ENCODE measurements at places on chromosomes 5 and 9. TPM values are rescaled to one million over a fixed set of nuclear protein-coding genes. Genes with fewer than 3 reads are reported as not detected.
A peak's percentile ranks its signal among the peaks of the same experiment; 100 is the strongest.

The TMEM171 gene
- not detected for total RNA-seq

The FBXW5 gene
- total RNA-seq, result 74.9 TPM

The CDKN2B-AS1 gene
- total RNA-seq, result 1.0 TPM

The OR1J2 gene
- not detected for total RNA-seq

The CCDC192 gene
- 0.25 TPM for total RNA-seq

The SPATA31A7 gene
- not detected for total RNA-seq

The GPR151 gene
- not detected for total RNA-seq

The ECPAS gene
- 118 TPM for total RNA-seq

GRCh38 chr9:127121628-127122175, 733 bp downstream of the ANGPTL2 start:
- H3K4me3 ChIP-seq, result no peak overlapping the region
- H3K27ac ChIP-seq, result no peak overlapping the region
- DNase-seq, result no peak
- peaks cover 8% of the 10 kb centered on the region for H3K4me1 ChIP-seq

DNA sequence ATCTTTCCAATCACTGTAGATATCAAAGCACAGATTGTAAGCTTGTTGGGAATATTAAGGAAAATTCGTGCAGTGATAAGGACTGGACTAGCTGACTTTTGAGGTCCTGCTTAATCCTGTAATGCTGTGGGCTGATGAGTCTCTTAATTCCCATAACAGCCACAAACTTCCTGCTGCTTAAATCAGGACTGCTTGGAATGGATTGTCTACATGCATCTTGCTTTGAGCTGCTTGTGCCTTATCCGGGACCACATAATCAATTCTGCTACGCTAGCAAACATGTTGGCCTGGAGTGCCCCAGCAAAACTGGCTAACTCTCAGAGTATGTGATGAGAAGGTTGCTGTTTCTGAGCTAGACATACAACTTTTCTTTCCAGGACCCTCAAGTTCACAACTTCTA, 79.6 kb downstream of the SNCAIP start:
- no peaks in the 10 kb centered on the region for H3K27me3 ChIP-seq
- H3K27ac ChIP-seq, result no peak overlapping the region
- no peak for DNase-seq
- no peaks in the 10 kb centered on the region for H3K4me1 ChIP-seq

DNA sequence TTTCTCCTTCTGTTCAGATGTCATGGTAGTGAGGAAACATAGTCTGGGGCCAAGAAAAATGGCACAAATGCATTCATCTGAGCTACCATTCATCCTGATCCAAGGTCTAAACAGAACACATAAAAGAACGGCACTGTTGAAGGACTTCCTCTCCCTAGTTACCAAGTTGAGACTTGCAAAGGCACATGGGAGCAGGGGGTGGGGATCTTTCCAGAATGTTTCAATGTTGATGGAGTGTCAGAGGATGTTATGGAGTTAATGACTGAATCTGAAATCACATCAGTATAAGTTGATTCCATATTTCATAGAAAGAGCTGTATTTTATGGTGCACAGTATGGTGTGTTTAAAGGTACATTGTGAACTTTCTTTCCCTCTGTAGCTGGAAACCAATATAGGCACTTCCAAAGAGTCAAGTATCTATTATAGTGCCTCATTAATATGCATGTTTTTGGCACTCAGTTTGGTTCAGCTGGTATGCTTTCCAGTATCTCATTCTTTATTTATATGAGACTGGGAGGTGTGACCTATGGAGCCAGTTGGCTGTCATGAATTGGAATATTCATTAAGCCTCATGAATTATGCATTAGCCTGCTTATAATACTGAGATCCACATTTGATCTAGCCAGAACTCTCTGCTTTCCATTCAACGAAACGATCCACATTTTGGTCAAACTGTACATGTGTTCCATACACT, 603.0 kb downstream of the NR2F1-AS1 start:
- H3K27me3 ChIP-seq, result no peaks in the 10 kb centered on the region
- H3K27ac ChIP-seq, result no peak overlapping the region
- H3K36me3 ChIP-seq, result no peaks in the 10 kb centered on the region
- no peak for DNase-seq

DNA sequence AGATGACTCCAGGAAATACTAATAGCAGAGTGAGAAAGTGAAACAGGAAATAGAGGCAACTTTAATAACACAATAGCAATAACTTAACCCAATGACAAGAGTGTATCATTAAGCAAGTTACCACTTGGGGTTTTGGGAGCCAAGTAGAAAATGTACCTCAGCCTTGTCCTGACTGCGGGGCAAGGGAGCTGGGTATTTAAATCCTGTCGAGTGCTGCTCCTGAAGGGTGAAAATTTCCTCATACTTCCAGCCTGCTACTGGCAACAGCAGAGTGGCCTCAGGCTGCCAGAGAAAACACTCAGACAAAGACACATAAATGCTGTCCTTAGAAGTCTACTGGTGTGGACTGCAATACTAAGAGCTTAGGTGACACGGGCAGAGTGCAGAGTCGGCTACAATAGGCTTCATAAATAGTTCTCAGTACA, 112.5 kb upstream of the EMB start:
- peaks cover 2% of the 10 kb centered on the region for H3K36me3 ChIP-seq
- peaks cover 11% of the 10 kb centered on the region for H3K4me1 ChIP-seq
- H3K27ac ChIP-seq, result no peak overlapping the region
- no peaks in the 10 kb centered on the region for H3K27me3 ChIP-seq
- no peak for DNase-seq

- H3K4me1 ChIP-seq, result no peaks in the 10 kb centered on the region
- no peak overlapping the region for H3K27ac ChIP-seq
- no peak overlapping the region for H3K4me3 ChIP-seq
- H3K36me3 ChIP-seq, result no peaks in the 10 kb centered on the region
- no peaks in the 10 kb centered on the region for H3K27me3 ChIP-seq
- DNase-seq, result no peak
Measured at GRCh38 chr5:139046551-139046950, 151.6 kb downstream of the SIL1 start.

DNA sequence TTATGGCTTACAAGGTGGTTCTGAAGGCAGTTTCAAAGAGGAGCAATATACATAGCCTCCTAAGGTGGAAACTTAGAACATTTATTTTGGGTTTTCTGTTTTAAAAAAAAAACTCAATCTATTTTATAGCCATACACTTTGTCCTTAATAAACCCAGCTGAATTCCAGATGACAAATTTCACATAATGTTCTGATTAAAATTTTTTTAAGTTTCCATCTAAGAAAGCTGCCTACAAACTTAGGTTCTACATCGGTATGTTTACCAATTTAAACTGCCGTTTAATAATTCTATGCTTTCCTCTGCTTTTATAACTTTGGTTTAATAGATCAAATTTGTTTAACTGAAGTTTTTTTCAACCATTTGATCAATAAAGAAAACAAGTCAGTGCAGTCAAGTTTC, 12.5 kb downstream of the NR3C1 start:
- no peak for DNase-seq
- H3K27ac ChIP-seq, result no peak overlapping the region
- H3K36me3 ChIP-seq, result peaks cover 6% of the 10 kb centered on the region
- H3K4me3 ChIP-seq, result no peak overlapping the region

DNA sequence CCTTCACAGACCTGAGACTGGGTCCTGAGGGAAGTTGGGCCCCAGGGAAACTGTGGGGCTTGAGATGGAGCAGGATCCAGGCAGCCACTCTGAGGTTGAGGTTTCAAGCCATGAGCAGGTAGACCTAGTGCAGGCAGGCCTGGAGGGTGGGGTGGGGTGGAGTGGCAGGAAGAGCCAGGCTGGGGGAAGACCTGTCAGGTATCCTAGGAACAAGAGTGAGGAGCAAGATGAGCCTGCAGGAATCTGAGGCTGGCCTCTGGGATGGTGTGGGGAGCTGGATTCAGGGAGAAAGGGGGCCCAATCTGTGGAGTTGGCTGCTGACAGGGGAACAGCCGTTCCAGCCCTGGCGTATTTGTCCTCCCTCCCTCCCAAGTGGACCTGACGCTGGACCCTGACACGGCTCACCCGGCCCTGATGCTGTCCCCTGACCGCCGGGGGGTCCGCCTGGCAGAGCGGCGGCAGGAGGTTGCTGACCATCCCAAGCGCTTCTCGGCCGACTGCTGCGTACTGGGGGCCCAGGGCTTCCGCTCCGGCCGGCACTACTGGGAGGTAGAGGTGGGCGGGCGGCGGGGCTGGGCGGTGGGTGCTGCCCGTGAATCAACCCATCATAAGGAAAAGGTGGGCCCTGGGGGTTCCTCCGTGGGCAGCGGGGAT, 9.8 kb downstream of the RACK1 start:
- H3K4me3 ChIP-seq, result no peak overlapping the region
- no peaks in the 10 kb centered on the region for H3K27me3 ChIP-seq
- no peak overlapping the region for H3K27ac ChIP-seq
- DNase-seq, result no peak

DNA sequence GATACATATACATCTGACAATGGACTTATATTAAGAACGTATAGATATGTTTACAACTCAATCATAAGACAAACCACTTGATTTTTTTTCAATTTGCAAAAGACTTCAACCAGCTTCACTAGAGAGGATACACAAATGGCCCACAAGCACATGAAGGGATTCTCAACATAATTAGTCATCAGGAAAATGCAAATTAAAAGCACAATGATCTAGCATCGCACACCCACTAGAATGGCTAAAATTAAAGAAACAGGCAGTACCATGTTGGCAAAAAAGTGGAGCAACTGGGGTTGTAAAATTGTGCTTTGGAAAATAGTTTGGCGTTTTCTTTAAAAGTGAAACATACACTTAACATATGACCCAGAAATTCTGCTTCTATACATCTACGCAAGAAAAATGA, 80.0 kb upstream of the TRIO start:
- no peak overlapping the region for H3K4me3 ChIP-seq
- no peaks in the 10 kb centered on the region for H3K27me3 ChIP-seq
- DNase-seq, result no peak
- no peak overlapping the region for H3K27ac ChIP-seq
- no peaks in the 10 kb centered on the region for H3K4me1 ChIP-seq

DNA sequence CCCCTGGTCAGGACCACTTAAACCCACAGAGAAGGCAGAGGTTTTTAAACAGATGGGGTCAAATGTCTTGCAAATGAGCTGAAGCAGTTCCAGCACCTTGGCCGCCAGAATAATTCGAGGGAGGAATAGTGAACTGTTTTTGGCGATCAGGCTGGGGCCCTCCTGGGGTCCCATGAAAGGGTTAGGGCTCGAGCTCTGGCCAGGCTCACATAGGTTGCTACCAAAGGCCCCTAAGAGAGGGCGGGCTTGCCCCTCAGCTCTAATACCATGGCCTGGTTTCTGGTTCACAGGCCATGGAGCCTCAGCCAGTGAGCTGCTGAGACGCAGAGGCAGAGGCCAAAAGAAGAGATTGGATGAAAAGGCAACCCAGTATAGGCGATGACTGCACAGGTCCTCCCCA, 74.8 kb upstream of the UBTD2 start:
- H3K4me3 ChIP-seq, result no peak overlapping the region
- H3K27ac ChIP-seq, result no peak overlapping the region

DNA sequence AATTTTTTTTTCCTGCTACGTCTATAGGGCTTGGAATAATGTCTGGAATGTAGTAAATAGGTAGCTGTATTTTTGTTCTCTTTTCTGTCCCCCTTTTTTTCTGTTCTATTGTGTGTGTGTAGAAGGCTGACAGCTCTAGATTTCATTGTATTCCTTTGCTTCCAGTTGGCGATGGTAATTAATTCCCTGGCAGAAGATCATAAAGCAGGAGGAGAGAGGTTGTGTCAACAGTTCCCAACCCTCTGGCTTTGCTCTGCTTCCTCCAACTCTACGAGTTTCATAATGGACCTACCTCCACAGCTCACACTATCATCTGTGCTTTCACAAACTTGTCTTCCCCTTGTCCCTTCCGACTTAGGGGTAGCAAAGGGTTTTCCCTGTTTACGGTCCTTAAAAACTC, 117.9 kb upstream of the CDH18 start:
- H3K4me3 ChIP-seq, result no peak overlapping the region
- no peak for DNase-seq
- H3K27me3 ChIP-seq, result no peaks in the 10 kb centered on the region
- H3K4me1 ChIP-seq, result no peaks in the 10 kb centered on the region
- H3K36me3 ChIP-seq, result no peaks in the 10 kb centered on the region

- H3K4me1 ChIP-seq, result peaks cover 53% of the 10 kb centered on the region
- H3K36me3 ChIP-seq, result no peaks in the 10 kb centered on the region
- no peak for DNase-seq
Measured at GRCh38 chr5:159214486-159215271, 5.3 kb upstream of the RNF145 start.

GRCh38 chr9:105503881-105504280, 54.0 kb upstream of the FKTN start:
- no peaks in the 10 kb centered on the region for H3K4me1 ChIP-seq
- no peak for DNase-seq
- H3K27me3 ChIP-seq, result no peaks in the 10 kb centered on the region
- no peaks in the 10 kb centered on the region for H3K36me3 ChIP-seq

DNA sequence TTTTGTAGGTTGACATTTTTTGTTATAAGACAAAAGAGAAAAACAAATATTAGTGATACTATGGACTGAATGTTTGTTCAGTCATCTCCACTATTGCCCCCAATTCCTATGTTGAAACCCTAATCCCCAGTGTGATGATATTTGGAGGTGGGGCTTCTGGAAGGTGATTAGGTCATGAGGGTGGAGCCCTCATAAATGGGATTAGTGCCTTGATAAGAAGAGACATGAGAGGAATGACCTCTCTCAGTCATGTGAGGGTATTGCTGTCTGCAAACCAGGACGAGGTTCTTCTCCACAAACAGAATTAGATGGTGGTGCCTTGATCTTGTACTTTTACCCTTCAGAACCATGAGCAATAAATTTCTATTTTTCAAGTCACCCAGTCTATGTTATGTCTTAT, 34.5 kb upstream of the KLF9 start:
- no peaks in the 10 kb centered on the region for H3K27me3 ChIP-seq
- H3K27ac ChIP-seq, result no peak overlapping the region

DNA sequence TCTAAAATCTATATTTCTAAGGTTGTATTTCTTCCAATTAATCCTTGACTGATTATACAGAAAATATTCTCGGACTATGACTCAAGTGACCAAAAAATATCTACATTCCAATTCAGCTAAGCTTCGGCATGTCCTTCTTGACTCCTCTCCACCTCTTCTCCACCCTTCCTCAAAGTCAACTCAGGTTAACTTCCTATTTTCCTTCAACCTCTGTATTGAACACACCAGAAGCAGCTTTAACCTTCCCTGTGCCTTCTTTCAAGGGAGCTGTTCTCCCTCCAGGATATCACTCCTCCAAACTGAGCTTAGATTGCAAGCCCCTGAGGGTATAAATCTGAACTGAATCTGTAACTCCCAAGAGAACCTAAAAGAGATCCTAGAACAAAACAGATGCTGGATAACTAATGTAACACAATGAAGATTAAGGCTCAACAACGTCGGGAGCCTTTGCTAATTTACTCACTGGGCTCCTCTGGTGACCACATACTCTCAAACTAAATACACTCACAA, 1.1 kb downstream of the SLCO4C1 start:
- no peak overlapping the region for H3K27ac ChIP-seq
- peak overlapping the region; percentile 82 for H3K4me3 ChIP-seq
- no peaks in the 10 kb centered on the region for H3K36me3 ChIP-seq
- H3K27me3 ChIP-seq, result peaks cover 11% of the 10 kb centered on the region
- no peak for DNase-seq

DNA sequence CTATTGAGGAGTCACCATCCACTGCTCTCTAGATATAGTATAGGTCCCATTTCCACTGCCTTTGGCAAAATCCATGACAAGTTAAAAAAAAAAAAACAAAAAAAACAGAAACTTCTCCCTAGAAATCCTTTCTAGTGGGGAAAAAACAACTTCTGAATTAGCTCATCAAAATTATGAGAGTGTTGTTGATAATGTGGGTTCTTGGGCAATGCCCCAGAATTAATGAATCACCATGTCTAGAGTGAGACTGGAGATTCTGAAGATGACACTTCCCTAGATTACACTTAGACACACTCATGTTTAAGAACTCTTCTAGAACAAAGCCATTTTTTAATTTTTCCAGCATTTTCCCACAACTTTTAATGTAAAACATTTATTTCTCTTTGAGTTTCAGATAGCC, 728.0 kb upstream of the C9orf72 start:
- no peaks in the 10 kb centered on the region for H3K27me3 ChIP-seq
- no peaks in the 10 kb centered on the region for H3K4me1 ChIP-seq
- no peaks in the 10 kb centered on the region for H3K36me3 ChIP-seq
- no peak overlapping the region for H3K27ac ChIP-seq
